ENCODE measurements at places on chromosomes 2 and 18.

DNA sequence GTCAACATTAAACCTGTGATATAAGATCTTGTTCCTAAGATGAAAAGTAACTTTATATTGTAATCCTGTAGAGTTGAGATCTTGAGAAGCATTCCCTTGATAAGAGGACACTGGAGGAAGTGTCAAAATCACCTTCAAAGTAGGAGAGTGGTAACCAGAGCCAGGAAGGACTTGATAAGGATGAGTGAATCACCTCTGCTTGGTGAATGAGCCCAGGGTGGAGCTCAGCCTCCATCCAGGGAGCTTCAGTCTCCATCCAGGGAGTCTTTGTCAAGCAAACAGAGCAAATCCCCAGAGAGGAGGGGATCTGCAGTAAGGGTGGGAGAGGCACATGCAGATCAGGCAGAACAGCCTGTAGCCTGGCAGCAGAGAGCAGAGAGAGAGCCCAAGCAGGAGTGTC is 167.1 kb upstream of the SIX2 start:
- DNase-seq: no peak

DNA sequence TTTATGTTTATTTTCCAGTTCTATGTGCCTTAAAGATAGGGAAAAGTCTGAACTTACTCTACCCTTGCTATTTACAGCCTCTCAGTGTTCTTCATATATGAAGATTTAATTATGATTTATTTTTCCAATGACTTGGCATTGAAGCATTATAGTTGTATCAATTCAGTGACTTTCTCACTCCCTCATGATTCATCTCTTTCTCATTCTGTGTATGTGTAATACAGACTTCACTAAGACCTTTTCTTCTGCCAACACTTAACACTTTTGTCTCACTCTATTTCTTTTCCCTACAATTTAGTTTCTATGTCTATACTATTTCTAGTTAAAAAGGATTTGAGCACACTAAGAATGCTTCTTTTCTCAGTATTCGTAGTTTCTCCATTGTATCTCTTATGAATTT is 1470.3 kb upstream of the ACVR2A start:
- DNase-seq: no peak

- DNase-seq: no peak
Measured at GRCh38 chr18:49856496-49856895, 43.2 kb upstream of the ACAA2 start.

DNA sequence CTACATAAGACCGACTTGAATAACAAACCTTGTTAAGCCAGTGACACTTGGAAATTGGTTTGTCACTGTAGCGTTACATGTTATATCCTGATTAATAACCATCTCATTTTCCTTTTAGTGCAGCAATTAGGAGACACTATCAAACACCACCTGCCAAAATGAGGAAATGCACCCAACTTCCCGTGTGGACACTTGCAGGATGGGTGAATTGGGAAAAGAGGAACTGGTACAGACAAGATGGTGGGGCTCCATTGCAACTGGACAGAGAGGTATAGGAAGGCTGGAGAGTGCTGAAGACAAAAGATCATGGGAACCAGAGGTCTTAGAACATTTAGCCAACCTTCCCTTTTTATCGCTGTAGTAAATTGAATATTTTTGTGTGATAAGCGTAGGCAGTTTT is 816.3 kb upstream of the HS6ST1 start:
- DNase-seq: no peak

GRCh38 chr2:151996243-151997003 is 102.4 kb downstream of the CACNB4 start:
- no peak for DNase-seq

GRCh38 chr18:59646963-59647307 is 50.3 kb downstream of the CCBE1 start:
- no peak for DNase-seq

DNA sequence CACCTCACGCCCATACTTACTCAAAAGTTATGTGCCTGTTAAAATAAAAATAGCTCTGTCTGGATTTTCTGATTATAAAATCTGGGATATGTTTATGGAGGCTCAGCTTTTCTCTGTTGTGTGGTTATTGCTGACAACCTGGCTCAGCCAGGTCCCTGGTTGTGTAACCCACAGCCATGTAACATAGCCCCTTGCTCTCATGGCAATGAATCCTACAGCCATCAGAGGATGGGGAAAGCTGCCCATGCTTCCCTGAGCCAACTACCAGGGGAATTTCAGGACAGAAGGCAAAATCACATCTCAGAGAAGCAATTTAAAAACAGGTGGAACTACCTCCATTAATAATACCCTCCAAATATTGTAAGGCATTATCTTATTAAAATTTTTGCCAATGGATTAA is 29.7 kb downstream of the ST8SIA5 start:
- no peak for DNase-seq

- DNase-seq: no peak
Measured at GRCh38 chr2:239035997-239036731, 188.3 kb downstream of the TWIST2 start.

DNA sequence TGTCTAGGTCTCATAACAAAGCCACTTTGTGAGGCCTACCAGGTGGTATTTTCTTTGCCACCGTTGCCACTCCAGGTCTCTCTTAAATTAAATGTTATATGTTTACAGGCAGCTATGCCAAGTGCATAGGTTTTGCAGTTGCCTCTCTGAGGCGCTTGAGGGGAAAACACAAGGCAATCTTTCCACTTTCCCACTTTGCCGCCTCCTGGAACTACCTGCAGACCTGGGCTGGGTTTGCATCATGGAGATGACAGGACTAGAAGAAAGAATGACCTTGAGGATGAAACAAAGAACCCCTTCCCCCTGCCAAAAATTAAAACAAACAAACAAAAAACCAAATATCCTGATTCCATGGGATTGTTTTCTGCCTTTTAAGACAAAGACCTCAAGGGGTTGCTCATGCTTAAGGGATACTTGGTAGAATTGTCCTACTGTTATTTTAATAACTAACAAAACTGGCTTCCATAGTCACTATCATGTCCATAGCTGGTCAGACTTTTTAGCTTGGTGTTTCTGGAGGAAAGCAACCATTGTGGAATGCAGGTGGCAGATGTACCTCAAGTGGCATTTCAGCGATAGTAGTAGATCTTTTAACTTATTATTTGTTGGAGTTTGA is 159.9 kb downstream of the PRPF40A start:
- no peak for DNase-seq

DNA sequence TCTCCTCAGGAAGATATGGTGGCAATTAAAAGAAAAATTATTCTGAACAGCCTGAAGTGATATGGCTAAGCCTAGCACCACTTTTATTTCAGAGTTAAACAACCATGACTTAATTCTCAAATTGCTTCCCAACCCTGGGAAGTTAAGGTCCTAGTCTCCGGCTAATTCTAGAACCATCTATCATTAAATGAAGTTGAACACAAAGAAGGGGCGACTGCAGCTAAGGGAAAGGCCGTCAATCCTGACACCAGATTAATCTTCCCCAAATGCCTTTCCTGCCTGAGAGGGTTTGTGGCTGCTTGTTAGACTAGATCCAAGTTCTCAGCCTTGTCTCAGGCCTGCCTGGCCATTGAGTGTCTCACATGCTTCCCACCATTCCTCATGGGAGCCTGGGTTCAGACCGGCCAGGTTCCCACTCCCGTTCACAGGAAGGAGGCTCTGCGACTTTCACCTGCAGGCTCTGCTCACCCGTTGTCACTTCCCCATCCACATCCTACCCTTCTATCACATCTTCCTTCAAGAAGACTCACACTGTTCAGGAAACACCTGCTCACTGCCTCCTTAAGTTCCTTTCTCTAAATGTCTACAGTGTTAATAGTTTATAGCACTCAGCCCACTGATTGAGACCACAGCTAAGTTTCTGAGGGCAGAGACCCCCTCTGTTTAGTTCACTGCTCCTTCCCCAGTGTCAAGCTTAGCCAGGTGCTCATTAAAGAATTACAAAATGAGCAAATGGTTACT is 282.9 kb upstream of the REV1 start:
- no peak for DNase-seq

- DNase-seq: no peak
Measured at GRCh38 chr18:8298186-8298585, 311.1 kb upstream of the RAB12 start.

DNA sequence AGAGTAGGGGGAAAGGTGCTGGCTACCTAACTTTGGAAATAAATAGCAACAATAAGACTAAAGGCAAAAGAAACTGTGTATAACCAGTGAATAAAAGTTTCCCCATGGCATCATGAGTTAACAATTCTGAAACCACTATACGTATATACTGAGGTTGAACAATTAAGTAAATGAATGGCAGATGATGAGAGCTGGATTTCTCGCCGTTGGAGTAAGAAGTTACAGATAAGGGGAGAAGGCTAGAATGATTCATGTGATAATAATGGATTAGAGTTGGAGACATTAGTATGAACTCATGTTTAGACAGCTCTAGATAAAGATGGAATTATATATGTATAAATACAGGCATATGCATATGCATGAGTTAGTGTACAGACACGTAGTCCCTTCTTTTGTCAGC is 152.7 kb downstream of the UBR3 start:
- DNase-seq: no peak

DNA sequence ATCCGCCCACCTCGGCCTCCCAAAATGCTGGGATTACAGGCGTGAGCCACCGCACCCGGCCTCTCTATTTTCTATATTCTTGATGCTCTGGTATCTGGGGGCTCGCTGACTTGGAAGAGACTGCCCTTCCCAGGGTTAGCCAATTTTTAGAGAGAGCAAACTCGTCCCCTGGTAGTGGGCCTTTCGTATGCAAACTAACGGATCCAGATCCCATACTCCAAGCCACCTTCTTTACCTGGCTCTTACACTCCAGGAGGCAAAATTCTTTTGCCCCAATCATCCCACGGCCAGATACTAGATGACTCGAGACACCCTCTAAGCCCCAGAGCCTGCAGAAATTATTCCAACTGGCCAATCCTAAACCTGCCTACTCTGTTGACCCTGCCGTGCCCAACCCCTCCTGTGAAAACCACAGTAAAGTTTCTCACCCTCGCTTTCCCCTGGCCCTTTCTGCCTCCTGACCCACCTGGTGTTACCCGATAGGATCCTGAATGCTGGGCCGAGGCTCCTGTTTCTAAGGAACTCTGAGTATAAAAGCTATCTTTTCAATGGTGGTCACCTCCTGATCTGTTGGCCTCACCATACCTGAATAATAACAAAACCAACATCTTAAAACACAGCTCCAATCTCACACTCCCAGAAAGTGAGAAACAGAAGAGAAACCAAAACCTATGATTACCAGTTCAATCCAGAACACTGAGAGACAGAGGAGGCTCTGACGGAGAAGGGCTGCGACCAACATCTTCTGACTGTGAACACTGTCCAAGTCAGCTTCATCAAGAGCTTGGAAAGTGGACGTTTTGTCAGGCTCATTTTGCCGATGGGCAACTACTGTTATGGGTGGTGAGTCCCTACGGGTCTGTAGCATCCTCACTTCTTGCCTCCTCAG is 57.6 kb upstream of the ZNF532 start:
- no peak for DNase-seq

DNA sequence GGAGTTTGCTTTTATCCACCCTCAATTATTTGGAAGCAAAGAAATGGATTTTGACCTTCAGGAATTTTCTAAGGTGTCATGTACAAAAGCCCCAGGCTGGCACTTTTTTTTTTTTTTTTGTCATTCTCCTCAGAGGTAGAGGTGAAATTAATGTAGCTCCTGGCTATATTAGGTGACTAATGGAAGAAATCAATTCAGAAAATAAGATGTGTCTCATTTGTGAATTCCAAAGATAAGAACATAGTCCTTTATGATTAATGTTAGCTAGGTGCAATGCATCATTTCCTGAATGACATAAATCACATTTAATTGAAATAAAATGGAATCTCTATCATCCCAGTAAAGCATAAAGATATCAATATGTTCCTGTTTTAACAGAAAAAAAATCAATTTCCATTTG is 477.6 kb downstream of the FBXO15 start:
- no peak for DNase-seq

DNA sequence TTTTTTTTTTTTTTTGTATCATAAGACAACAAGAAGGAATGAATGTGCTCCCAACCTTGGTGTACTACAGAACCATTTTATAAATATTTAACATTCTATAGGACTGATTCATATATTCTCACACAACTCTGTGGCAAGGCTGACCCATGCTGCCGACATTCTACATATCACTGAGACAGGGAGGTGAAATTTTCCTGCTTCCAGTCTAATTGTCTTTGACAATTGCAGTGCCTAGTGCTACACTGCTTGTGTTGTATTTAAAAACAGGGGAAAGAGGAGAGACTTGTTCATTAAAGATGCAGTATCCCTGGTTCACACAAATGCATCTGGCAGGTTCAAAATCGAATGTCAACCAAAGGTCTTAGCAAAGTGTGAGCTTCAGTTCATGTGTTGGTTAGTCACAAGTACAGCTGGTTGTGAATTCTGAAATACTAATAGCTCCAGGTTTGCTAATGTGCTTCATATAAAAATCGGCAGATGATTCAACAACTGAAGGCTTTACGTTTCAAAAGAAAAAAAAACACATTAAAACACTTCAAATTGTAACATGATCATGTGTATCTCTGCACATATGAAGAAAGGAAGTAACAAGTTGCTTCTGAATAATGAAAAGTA is 130.8 kb downstream of the FIGN start:
- DNase-seq: no peak

- DNase-seq: no peak
Measured at GRCh38 chr2:189782221-189782671, 1.9 kb downstream of the ORMDL1 start.

- DNase-seq: no peak
Measured at GRCh38 chr2:101736233-101736632, 38.7 kb downstream of the MAP4K4 start.

DNA sequence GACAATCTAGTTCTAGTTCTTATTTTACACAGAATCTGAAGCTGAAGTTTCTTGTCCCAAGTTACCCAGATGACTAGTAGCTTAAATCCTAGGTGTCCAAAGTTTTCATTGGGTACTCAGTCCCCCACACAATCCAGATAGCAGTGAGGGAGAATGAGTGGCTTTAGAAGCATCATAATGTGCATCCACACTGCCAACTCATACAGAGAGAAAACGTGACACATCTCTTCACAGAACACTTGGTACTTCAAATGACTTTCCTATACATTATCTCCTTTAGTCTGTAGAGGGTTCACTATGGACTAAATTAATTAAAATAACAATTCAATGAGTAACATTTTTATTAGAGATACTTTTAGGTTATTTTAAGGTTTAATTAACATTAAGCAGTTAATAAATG is 45.2 kb downstream of the STRADB start:
- no peak for DNase-seq

- DNase-seq: no peak
Measured at GRCh38 chr2:129934044-129934822, 45.2 kb upstream of the RAB6C start.

- no peak for DNase-seq
Measured at GRCh38 chr2:192379736-192380135, 185.0 kb upstream of the TMEFF2 start.

GRCh38 chr2:60453301-60453700 is 100.2 kb downstream of the BCL11A start:
- no peak for DNase-seq

- DNase-seq: peak; percentile 14
Measured at GRCh38 chr18:46174342-46175041, 70.3 kb downstream of the HAUS1 start.

DNA sequence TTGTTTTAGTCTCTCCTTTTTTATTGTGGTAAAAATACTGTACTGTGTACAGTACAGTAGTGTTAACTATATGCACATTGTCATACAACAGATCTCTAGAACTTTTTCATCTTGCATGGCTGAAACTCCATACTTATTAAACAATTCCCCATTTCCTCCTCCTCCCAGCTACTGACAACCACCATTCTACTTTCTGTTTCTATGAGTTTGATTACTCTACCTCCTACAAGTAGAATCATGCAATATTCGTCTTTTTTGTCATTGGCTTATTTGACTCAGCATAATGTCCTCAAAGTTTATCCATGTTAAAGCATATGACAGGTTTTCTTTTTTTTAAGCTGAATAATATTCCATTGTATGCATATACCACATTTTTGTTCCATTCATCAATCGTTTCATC is 338.2 kb downstream of the AGPS start:
- no peak for DNase-seq
